ENCODE measurements at places on chromosomes 7 and 10. TPM values are rescaled to one million over a fixed set of nuclear protein-coding genes. Genes with fewer than 3 reads are reported as not detected.

- no peak for DNase-seq
These were observed 126.4 kb upstream of the FZD1 start for GRCh38 chr7:91137788-91138368.

GRCh38 chr10:27614776-27615175 is 110.7 kb downstream of the RAB18 start:
- DNase-seq, result no peak

DNA sequence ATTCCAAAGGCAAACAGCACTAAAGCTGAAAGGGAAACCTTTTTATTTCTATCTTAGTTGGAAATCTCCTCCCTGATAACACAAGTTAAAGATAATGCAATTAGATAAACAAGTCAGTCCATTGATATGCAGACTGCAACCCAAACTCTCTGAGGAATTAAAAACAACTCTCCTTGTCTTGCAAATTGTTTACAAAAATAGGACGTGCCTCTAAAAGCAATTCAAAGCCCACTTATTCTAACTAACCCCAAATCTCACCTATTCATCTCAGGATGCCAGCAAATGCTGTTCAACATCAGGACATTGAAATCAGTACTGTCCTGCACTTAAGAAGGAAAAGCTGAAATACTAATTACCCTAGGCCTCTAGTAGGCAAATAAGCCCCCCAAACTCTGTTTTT is 12.8 kb downstream of the SHTN1 start:
- no peak for DNase-seq

ANXA8L1 gene
- total RNA-seq, result not detected

DNA sequence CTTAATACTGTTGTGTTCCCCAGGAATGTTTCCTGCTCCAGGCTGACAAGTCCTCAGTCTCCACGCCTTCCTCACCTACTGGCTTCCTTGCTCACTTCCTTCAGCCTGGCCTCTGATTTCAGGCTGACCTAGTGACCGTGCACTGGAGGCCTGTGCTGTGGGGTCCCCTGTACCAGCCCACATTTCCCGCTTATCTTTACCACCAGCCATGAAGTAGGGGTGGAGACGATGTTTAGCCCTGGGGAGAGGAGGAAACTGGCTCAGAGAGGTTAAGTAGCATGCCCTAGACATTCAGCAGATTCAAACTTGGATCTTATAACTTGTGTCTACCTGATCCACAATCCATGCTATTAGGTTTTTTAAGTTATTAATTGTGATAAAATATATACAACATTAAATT is 4.8 kb upstream of the ZNF488 start:
- no peak for DNase-seq

HABP2 gene
- total RNA-seq, result 296 TPM

CRTAC1 gene
- 1.6 TPM for total RNA-seq

PLCE1 gene
- 3.5 TPM for total RNA-seq

GRCh38 chr7:100642534-100642907 is 1.2 kb upstream of the TFR2 start:
- no peak for DNase-seq

GRCh38 chr7:148916186-148916585 is 32.1 kb upstream of the EZH2 start:
- DNase-seq, result no peak

- DNase-seq, result no peak
These were observed 33.4 kb upstream of the ADRB1 start for GRCh38 chr10:114010316-114010715.

- no peak for DNase-seq
These were observed 401.9 kb downstream of the SORCS3 start for GRCh38 chr10:105042906-105043552.

GRCh38 chr7:1939434-1940401 is 269.6 kb downstream of the ELFN1 start:
- no peak for DNase-seq

ELFN1 gene
- 1.4 TPM for total RNA-seq

GRCh38 chr7:141073641-141074161 is at the start of gene TMEM178B:
Gene TMEM178B, plus strand, starts transcription at chr7:141074064.
- DNase-seq, result no peak

GRCh38 chr10:129876838-129877237 is 87.2 kb downstream of the EBF3 start:
- no peak for DNase-seq

DNA sequence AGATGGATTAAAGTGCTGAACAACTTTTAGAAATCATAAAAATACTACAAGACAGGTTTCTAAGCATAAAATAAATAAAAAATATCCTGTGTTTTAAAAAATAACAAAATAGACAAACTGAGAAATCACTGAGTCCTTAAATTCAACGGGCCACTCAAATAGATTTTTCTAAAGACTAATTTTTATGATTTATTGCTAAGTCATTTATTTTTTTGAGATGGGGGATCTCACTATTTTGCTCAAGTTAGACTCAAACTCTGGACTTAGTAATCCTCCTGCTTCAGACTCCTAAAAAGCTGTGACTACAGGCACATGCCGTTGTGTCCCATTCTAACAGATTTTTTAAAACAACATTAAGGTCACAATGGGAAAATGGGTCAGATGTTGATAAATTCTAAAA is 121.0 kb upstream of the THSD7A start:
- no peak for DNase-seq

DNA sequence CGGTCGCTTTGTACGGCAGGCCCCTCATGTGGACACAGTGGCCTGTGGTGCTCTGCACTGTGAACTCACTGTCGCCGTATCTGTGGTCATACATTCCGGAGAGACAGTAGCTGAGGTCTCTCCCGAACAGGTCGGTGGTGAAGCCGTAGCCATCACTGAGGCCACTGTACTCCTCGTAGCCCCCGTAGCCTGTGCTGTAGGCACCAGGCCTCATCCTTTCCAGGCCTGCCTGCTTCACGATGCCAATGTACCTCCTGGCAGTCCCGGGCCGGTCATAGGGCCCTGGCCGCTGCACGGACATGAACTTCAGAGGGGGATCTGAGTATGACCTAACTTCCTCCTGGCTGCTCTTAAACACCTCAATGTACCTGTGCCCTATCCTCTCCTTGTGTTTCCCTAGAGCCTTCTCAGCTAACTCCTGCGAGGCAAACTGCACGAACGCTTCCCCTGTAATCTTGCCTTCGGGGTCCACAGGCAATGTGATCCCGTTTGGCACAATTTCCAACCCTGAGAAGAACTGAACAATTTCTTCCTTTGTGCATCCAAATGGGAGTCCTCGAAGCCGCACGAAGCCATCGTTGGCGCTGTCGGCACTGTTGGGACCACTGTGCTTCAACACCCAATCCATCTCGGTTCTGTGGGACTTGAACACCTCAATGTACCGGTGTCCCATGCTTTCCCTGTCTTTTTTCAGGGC is 15.7 kb downstream of the FXYD4 start:
- no peak for DNase-seq

SPDYE2 gene
- total RNA-seq, result not detected

GRCh38 chr10:58511765-58512490 is 744 bp upstream of the BICC1 start:
- DNase-seq, result no peak

TEX36 gene
- not detected for total RNA-seq

GRCh38 chr10:3098689-3099088 is 31.3 kb downstream of the PFKP start:
- DNase-seq, result no peak

- DNase-seq, result no peak
These were observed 174.5 kb upstream of the AKR1E2 start for GRCh38 chr10:4651404-4652037.

IDI2 gene
- total RNA-seq, result not detected

DNA sequence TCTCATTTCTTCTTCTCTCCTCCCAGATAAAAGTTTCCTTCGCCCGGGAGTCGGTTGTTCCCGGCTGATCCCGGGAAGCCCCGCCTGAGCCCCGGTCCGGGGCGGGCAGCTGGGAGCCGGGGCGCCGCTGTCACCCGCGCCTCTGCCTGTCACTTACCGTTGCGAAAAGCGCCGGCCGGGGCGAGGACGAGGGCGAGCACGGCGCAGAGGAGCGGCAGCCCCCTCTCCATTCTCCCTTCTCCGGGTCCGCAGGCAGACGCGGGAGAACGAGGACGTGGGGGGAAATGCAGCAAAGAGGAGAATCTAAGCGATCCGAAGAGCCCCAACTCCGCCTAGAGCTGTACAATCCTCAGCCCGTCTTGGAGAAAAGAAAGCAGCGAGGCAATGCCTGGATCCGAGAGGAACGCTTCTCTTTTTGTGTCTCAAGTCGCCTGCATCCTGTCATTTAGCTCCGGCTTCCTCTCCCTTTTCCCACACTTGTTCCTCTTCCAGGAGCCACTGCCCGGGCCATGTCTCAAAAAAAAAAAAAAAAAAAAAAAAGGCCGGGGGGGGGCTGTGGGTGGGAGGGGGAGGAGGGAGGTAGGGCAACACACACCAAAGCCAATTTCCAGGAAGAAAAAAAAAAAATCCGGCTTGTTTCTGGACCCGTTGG is at the start of gene NRP1:
Gene NRP1, minus strand, starts transcription at position 515 of the 652 bp plus-strand sequence. Its CDS starts 285 bp downstream, at position 230.
- DNase-seq, result peak; percentile 32

All from mucosa of gallbladder (tissue), 1 donor.